ENCODE measurements at places on chromosomes 6 and 20. TPM values are rescaled to one million over a fixed set of nuclear protein-coding genes. Genes with fewer than 3 reads are reported as not detected.

The KIFC1 gene
- total RNA-seq = 31.4 TPM

The PAX1 gene
- total RNA-seq = not detected

The TMC2 gene
- total RNA-seq = not detected

The CST2 gene
- total RNA-seq = not detected

The ZKSCAN3 gene
- 11.9 TPM for total RNA-seq

The SCAF8 gene
- 39.4 TPM for total RNA-seq

The DAAM2 gene
- 2.5 TPM for total RNA-seq

The MOXD1 gene
- 16.0 TPM for total RNA-seq

The SLC17A9 gene
- 17.1 TPM for total RNA-seq

The THBS2 gene
- total RNA-seq = 441 TPM

The ORC3 gene
- 18.6 TPM for total RNA-seq

The HTR1E gene
- total RNA-seq = not detected

The WFDC5 gene
- not detected for total RNA-seq

The PXDC1 gene
- total RNA-seq = 31.9 TPM

The ME1 gene
- total RNA-seq = 20.0 TPM

The C6orf118 gene
- not detected for total RNA-seq

The GTPBP2 gene
- total RNA-seq = 55.9 TPM

The PNPLA1 gene
- not detected for total RNA-seq

The LGSN gene
- total RNA-seq = not detected

Measured in epithelial cell of alveolus of lung (primary cell).